Natural killer cell (primary cell): ENCODE measurements at places on chromosomes 1 and 21. TPM values are rescaled to one million over a fixed set of nuclear protein-coding genes. Genes with fewer than 3 reads are reported as not detected.

Gene HTR6
- not detected for total RNA-seq

DNA sequence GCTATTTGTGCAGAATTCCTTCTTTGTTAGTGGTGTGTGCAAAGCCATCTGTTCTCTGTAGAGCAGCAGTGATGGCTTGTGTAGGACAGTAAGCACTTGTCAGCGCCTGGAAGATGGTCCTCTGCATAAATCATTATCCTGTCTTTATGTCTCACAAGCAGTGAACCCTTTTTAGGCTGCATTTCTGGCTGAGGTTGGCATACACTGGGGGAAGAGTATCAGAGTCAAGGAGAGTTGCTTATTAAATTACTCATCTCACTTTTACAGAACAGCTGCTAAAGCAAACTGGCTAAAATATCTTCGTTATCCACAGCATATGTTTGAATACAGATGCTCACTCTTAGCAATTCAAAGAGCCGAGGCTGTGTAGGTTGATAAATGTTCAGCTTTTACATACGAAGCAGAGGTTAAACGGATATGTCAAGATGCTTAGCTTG is 54.6 kb upstream of the NCAM2 start:
- DNase-seq, result no peak

GRCh38 chr1:175514387-175514953 is 228.9 kb downstream of the TNR start:
- DNase-seq, result peak; percentile 39

DNA sequence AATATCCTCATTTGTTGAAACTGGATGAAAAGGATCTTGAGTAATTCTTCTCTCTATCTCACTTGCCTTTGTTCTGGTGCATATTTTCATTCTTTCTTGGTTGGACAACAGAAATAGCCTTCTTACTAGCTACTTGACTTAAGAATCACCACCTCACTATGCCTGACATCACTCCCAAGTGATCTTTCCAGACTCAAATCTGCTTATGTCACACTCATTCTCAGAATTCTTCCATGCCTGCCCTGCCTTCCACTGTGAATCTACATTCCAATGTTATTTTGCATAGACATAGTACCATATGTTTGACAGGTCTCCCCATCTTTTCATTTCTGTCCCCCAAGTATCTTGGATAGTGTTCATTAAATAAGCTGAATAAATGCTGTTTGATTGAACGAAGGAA is 78.5 kb upstream of the DPYD start:
- DNase-seq, result no peak

- DNase-seq, result no peak
Measured at GRCh38 chr1:22527122-22527521, 36.2 kb upstream of the EPHA8 start.

GRCh38 chr1:44250068-44250781 is 37.0 kb downstream of the DMAP1 start:
- no peak for DNase-seq

Gene MNDA
- total RNA-seq, result 3.3 TPM

GRCh38 chr21:42230178-42230577 is 11.2 kb downstream of the ABCG1 start:
- no peak for DNase-seq

DNA sequence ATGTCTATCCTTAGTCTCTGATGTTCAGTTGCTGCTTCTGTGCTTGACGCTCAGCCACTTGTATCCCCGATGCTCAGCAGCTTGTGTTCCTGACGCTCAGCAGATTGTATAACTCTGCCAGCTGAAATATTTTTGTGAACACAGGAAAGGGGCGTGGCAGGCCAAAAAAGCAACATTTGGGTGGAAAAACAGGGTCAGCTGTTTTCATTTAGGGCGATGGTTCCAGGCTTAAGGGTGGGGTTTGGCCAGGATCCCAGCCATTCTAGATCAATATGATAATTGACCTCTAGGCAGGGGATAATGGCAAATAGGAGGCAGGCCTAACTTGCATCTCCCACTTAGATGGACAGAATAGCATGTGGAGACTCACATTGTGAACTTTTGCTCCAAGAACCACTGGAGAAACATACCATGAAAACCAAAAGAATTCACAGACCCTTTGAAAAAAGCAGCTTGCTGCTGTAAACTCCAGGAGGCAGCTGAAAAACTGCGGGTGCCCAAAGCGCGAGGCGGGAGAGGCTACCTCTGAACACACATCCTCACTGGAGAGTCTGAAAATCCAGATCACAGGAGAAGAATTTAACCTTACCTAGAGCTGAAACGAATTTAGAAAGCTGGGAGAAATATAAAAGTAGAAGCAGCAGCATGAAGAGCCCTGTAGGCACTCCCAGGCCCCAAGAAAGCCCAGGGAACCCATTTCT is 58.3 kb downstream of the ZNF648 start:
- DNase-seq, result no peak

- no peak for DNase-seq
Measured at GRCh38 chr1:63087966-63088365, 234.4 kb upstream of the FOXD3 start.

- DNase-seq, result no peak
Measured at GRCh38 chr1:153626904-153627714, at the start of gene S100A13. TSS of gene S100A13 (minus strand) at chr1:153627505. CDS start at chr1:153626472, 1,033 bp downstream.

DNA sequence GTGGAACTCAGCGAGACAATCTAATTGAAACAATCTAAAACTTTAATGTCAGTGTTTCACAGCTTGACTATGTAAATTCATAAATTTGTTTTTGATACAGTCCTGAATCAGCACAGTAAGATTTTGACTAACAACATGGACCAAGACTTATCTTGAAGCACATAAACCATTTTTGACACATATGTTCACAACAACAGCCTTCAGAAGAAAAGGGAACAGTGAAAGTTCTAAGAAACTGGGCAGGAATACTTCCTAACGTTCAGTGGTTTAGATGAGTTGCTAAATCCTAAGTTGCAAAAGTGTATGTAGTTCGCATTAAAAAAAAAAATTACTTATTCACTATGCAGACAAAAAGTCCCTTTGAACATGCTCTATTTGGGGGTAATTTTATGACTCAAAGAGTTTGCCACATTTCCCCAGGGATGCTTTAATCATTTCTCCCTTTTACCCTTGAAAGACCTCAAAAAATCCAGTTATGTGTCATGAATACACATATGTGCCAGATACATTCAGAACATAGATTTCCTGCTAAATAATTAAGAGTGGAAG is 120.2 kb downstream of the MRPL39 start:
- no peak for DNase-seq

GRCh38 chr1:156705918-156706656 is 704 bp upstream of the CRABP2 start:
- peak; percentile 58 for DNase-seq

DNA sequence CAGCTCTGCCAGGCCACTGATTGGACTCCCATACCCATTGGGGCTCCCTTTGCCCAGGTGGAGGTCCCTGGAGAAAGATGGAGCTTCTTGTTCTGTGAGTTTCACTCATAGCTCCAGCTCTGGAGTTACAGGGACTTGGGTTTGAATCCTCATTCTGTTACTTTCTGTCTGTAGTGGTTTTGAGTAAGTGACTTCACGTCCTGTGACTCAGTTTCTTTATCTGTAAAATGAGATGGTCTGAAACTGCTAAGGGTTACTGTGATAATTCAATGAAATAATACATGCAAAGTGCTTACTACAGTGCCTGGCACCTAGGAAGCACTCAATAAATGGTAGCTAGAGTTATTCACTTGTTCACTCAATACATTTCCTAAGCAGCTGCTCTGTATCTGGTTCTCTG is 88.5 kb upstream of the SLC2A1 start:
- DNase-seq, result no peak

Gene PTPN22
- 104 TPM for total RNA-seq

- no peak for DNase-seq
Measured at GRCh38 chr1:156914440-156914856, 6.0 kb upstream of the LRRC71 start.
